ENCODE measurements at places on chromosomes 11 and 22. TPM values are rescaled to one million over a fixed set of nuclear protein-coding genes. Genes with fewer than 3 reads are reported as not detected.

C11orf91 gene
- not detected for total RNA-seq

PATE2 gene
- not detected for total RNA-seq

C2CD2L gene
- total RNA-seq: 19.3 TPM

EFCAB6 gene
- total RNA-seq: 0.37 TPM

DNA sequence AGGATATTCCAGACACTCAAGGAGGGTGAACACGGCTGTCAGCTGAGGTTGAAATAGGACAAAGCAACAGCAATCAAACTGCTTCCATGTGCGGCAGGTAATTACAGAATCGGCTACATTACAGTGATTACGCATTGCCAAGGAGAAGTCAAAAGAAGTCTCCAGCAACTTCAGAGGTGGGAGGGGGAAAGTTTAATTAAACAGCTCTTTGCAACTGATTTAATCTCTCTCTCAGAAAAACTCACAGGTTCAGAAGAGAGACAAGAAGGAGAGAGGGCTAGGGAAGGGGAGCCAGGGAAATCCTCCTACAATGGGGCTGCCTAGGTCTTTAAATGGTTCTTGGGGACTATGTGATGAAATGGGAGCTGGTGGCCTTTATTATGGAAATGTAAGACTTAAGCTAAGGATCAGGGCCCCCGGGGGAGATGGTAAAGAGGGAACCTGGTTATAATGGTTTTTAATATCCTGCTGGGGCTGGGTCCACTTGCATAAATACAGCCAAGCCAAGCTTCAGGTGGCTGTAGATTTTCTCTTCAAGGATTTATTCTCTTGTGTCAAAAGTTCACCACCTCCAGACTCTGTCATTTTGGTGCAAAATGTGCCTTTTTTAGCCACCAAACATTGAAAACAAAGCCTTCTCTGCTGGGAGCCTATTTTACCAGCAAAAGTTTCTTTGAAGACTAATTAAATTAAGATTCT is 354.7 kb upstream of the NARS2 start:
- DNase-seq: no peak
- no peak overlapping the region for H3K4me3 ChIP-seq
- no peaks in the 10 kb centered on the region for H3K36me3 ChIP-seq
- no peaks in the 10 kb centered on the region for H3K4me1 ChIP-seq
- no peak overlapping the region for H3K27ac ChIP-seq

DNA sequence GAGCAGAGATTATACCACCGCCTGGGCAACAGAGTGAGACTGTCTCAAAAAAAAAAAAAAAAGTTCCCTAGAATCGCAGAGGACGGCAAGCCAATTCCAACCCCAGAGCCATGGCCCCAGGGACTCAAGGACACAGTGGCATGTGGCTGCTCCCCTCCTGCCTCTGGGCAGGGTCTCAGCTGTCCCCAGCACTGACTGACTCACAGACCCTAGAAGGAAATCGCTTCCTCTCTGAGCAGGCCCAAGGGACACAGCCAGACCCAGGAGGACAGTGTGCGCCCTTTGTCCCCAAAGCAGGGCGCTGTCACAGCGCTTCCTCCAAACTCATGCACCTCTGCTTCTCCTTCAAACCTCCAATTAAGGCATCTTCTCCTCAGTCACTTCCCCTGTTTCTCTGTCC is 2.3 kb downstream of the PACSIN3 start:
- no peaks in the 10 kb centered on the region for H3K36me3 ChIP-seq
- H3K4me1 ChIP-seq: peaks cover 14% of the 10 kb centered on the region
- no peak for DNase-seq
- H3K27ac ChIP-seq: no peak overlapping the region
- no peak overlapping the region for H3K4me3 ChIP-seq
- peaks cover 42% of the 10 kb centered on the region for H3K27me3 ChIP-seq

GRCh38 chr11:45024846-45025588 is 74.3 kb upstream of the TP53I11 start:
- H3K4me1 ChIP-seq: peaks cover 12% of the 10 kb centered on the region
- no peaks in the 10 kb centered on the region for H3K36me3 ChIP-seq
- H3K4me3 ChIP-seq: no peak overlapping the region
- no peaks in the 10 kb centered on the region for H3K27me3 ChIP-seq
- no peak for DNase-seq

CECR2 gene
- 0.26 TPM for total RNA-seq

DNA sequence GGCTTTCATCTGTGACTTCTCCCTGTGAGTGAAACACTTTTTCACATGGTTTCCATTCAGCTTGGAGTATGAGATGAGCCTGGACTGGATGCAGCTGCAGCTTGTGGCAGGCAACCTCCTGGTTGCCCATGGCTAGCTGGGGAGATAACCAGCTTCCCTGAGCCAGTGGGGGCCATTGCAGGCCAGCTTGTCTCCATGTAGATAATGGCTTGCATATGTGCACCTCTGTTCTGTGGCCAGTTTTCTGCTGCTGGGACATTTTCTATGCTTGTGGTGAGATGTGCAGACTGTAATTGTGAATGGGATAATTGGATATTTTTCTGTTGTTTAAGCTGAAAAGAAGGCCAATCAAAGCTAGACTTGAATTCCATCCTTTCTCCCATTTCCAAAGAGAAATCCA is 38.5 kb downstream of the INSC start:
- no peaks in the 10 kb centered on the region for H3K27me3 ChIP-seq
- DNase-seq: no peak
- H3K4me3 ChIP-seq: no peak overlapping the region
- no peak overlapping the region for H3K27ac ChIP-seq

DNA sequence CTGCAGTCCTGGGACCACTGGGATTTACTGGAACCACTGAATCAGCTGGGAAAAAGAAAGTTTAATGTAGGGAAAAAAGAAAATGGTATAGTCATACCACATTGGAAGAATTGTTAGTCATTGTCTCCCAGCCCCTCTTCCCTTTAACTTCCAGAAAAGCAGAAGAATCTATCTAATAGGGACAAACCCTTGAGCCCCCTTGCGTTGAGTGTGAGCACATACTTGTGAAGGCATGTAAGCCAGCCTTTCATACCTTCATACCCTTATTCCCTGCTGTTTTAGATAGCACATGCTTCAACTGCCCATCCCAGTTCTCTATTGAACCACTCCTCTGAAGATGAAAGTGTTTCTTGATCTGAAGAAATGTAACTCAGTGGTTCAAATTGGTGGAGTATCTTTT is 6.6 kb downstream of the TREH start:
- no peak overlapping the region for H3K27ac ChIP-seq
- no peaks in the 10 kb centered on the region for H3K36me3 ChIP-seq
- DNase-seq: no peak
- H3K4me1 ChIP-seq: no peaks in the 10 kb centered on the region
- no peak overlapping the region for H3K4me3 ChIP-seq

GRCh38 chr11:68137833-68138232 is 16.6 kb upstream of the CHKA start:
- no peak for DNase-seq
- peaks cover 10% of the 10 kb centered on the region for H3K27me3 ChIP-seq
- H3K4me3 ChIP-seq: no peak overlapping the region
- H3K36me3 ChIP-seq: peaks cover 4% of the 10 kb centered on the region

HTR3A gene
- total RNA-seq: not detected

DNA sequence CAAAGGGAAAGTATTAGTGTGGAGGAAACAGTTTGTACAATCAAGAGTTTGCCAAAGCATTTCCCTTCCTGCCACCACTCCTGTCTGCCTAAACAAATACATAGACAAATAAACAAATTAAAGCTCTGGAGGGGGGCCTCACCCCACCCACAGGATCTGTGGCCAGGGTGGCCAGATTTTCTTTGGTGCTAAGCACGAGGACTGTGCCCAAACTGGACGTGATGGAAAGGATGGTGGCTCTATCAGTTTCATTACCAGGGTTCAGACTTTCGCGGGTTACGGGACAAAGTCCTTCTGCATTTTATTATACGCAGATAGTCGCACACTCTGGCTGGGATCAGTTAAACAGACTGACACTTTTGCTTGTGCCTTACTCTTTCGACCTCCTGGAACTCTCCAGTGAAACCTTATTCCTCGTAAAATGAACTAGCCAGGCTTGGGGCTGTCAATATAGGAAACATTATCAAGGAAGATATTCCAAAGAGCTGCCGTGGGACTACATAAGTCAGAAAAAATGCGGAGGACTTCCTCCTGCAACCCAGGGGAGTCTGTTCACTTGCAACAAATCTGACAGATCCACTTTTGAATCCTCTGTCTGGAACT is 11.2 kb downstream of the BARX2 start:
- no peak overlapping the region for H3K27ac ChIP-seq
- H3K27me3 ChIP-seq: peaks cover 42% of the 10 kb centered on the region
- H3K4me1 ChIP-seq: no peaks in the 10 kb centered on the region
- DNase-seq: no peak
- H3K4me3 ChIP-seq: no peak overlapping the region
- no peaks in the 10 kb centered on the region for H3K36me3 ChIP-seq

DNA sequence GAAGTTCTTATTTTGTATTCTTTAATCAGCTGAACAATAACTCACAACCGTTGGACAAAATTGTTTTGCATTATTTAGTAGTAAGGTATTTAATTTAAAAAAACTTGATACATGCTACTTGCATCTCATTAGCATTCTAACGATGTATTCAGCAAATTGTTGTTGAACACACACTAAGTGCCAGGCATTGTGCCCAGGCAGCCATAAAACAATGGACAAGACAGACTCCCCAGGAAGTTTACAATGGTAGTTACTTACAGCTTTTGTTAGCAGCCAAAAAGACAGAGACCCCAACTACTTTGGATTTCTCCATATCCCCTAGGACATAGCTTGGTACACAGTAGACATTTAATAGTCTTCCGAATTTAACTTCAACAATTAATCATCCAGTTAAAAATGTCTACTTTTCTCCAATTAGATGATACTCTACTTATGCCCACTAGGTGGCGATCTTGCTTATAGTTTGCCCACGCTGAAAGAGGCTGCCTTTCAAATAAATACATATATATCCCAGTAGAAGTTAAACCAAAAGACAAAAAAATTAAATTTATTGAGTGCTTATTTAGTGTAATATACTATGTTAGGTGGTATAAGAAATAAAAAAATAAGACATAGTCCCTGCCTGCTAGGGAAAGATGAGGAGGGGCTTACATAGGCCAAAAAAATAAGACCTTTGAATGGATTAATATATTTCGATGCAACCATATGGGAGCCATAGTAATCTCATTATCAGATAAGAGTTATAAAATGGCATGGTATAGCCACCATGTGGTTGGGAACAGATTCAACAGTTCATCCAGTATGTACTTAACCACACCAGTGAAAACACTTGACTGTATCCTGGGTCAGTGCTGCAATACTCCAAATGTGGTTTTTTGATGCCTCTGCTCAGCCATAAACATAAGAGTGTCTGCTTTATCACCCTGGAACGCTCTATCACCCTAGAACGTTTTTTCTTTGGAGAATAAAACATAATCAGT is 2.0 kb upstream of the FJX1 start:
- no peak overlapping the region for H3K4me3 ChIP-seq
- H3K36me3 ChIP-seq: no peaks in the 10 kb centered on the region
- H3K4me1 ChIP-seq: peaks cover 6% of the 10 kb centered on the region
- peaks cover 59% of the 10 kb centered on the region for H3K27me3 ChIP-seq
- DNase-seq: no peak

NOX4 gene
- total RNA-seq: not detected

- H3K27ac ChIP-seq: no peak overlapping the region
- H3K4me3 ChIP-seq: no peak overlapping the region
- peaks cover 3% of the 10 kb centered on the region for H3K36me3 ChIP-seq
- peaks cover 4% of the 10 kb centered on the region for H3K27me3 ChIP-seq
- DNase-seq: no peak
These were observed 2.7 kb downstream of the MAJIN start for GRCh38 chr11:64969209-64969608.

- H3K27me3 ChIP-seq: no peaks in the 10 kb centered on the region
- no peak for DNase-seq
- H3K36me3 ChIP-seq: no peaks in the 10 kb centered on the region
- H3K4me3 ChIP-seq: no peak overlapping the region
- no peak overlapping the region for H3K27ac ChIP-seq
- no peaks in the 10 kb centered on the region for H3K4me1 ChIP-seq
These were observed 776.9 kb downstream of the TBC1D22A start for GRCh38 chr22:47539374-47539773.

DNA sequence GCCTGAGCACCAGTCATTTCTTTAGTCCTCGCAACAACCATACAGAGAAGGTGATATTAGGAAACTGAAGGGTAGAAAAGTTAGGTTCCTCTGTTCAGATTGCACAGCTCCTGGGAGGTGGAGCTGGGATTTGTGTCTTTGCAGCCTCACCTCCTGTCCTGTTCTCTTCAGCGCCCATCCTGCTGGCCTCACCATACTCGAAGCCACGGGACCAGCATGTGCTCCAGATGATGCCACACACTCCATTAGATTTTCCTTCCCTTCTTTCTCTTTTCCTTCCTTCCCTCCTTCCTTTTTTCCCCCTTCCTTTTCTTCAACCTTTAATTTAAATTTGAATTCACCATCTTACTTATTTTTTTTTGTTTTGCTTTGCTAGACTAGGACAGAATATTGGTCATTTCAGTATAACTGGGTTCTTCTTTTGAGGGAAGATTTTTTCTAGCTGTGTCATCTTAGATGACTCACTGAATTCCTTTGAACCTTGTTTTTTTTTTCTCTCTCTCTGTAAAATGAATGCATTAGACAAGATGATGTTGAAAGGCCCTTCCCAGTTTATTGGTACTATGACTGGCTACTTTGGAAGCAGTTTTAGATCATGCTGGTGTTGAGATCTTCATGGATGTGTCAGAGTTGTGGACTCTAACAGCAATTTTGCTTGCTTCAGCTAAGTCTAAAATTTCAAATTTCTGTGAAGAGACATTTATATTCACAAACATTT is 662.5 kb upstream of the TENM4 start:
- no peak for DNase-seq
- H3K4me1 ChIP-seq: no peaks in the 10 kb centered on the region
- H3K27ac ChIP-seq: no peak overlapping the region
- H3K27me3 ChIP-seq: no peaks in the 10 kb centered on the region
- H3K36me3 ChIP-seq: no peaks in the 10 kb centered on the region
- no peak overlapping the region for H3K4me3 ChIP-seq

GRCh38 chr11:112023104-112023503 is 2.1 kb upstream of the DLAT start:
- H3K27ac ChIP-seq: no peak overlapping the region
- peaks cover 22% of the 10 kb centered on the region for H3K36me3 ChIP-seq
- H3K4me3 ChIP-seq: peak overlapping the region; percentile 68
- DNase-seq: no peak
- H3K4me1 ChIP-seq: peaks cover 12% of the 10 kb centered on the region

HBD gene
- not detected for total RNA-seq

- H3K4me3 ChIP-seq: no peak overlapping the region
- H3K4me1 ChIP-seq: peaks cover 1% of the 10 kb centered on the region
- H3K36me3 ChIP-seq: no peaks in the 10 kb centered on the region
- DNase-seq: peak; percentile 5
- H3K27ac ChIP-seq: no peak overlapping the region
- H3K27me3 ChIP-seq: peaks cover 15% of the 10 kb centered on the region
These were observed 92.8 kb upstream of the OR9G4 start for GRCh38 chr11:56841210-56841810.

RAB1B gene
- 102 TPM for total RNA-seq

GRCh38 chr22:43360576-43360975 is 17.4 kb upstream of the SCUBE1 start:
- no peak for DNase-seq
- H3K4me3 ChIP-seq: no peak overlapping the region
- peaks cover 5% of the 10 kb centered on the region for H3K27me3 ChIP-seq

All from activated naive CD8-positive, alpha-beta T cell treated with anti-CD3 and anti-CD28 coated beads for 36 hours (primary cell).